ENCODE measurements at places on chromosomes 16 and 17.

DNA sequence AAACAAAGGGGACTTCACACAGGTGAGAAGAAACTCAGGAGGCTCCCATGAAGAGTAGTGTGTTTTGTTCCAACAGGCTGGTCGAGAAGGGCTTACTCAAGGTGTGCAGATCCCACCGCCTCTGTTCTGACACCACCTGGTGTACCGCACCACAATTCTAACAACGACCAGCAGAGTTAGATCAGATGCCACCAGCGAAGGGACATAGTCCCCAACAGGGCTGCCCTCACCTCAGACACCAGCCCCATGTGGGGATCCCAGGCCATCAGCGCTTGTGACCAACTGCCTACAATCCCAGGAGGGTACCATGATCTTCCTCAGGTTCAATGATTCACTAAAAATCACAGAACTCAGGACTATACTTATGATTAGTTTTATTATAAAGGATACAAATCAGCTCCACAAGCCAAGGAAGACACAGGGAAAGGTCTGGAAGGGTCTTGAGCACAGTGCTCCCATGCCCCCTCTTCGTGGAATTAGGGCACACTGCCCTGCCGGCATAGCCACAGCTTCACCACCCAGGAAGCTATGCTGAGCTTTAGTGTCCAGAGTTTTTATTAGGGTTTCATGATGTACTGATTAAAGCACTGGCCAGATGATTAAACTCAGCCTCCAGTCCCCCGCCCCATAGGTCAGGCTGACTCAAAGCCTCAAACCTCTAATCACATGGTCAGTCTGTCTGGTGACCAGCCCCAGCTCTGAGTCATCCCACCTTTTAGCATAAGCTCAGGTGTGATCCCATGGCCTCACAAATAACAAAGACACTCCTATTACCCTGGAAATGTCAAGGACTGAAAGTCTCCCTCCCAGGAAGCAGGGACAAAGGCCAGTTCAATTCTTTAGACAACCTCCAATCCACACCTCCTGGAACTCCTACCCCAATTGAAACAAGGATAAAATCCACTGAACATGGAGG lies 26.0 kb downstream of the TRIM25 start:
- ATAC-seq, result no peak

DNA sequence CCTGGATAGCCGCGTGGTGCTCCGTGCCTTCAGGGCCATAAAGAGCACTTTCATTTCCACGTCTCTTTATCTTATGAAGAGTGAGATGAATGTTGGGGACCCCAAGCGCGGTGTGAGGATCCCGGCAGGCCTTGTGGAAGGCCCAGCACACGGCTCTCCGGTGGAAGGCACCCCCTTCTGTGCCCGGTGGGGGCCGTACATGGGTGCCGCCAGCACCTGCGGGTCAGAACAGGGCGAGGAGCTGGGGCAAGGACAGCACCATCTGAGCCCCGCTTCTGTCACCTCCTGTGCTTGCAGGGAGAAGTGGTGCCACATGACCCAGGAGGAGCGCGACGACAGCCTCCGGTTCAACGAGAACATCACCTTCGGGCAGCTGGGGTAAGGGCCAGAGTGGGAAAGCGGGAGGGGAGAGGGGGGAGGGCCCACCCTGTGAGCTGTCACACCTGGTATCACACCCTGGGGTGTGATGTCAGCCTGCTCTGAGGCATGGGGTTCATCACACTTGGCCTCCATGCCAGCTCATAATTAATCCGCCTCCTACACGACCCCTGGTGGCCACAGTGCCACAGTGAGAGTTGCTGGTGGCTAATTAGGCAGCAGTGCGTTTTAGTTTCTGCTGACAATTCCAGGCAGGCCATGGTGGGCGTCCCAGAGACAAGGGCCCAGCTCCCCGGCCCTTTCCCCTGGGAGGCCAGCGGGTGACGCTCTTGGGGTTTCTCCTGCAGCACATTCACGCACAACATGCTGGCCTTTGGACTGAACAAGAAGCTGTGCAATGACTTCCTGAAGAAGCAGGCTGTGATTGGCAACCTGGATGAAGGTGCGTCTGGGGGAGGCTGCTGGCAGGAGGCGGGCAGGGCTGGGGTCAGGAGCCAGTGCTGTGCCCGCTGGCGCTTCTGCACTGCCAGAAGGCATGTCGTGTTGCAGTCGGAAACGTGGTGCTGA lies 25.7 kb downstream of the CIBAR2 start:
- ATAC-seq, result peak; percentile 77

GRCh38 chr17:67353929-67354574 lies 12.3 kb downstream of the PSMD12 start:
- no peak for ATAC-seq

DNA sequence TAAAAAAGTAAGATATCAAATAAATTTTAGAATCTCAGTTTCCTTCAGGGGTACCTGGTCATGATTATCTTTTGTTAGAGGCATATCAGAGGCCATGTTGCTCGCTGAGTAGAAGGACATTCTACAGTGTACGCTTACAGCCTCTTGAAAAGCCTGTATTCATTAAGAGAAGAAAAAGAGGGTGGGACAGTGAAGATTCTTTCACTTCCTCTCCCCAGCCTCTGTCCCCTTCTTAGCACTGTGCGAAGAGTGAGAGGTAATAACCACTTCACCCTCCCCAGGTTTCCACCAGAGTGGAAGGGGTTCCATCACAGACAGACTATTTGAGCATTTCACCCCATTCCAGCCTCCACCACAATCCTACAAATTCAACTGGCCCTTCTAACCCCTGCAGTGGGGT lies 4.8 kb upstream of the LPO start:
- no peak for ATAC-seq

DNA sequence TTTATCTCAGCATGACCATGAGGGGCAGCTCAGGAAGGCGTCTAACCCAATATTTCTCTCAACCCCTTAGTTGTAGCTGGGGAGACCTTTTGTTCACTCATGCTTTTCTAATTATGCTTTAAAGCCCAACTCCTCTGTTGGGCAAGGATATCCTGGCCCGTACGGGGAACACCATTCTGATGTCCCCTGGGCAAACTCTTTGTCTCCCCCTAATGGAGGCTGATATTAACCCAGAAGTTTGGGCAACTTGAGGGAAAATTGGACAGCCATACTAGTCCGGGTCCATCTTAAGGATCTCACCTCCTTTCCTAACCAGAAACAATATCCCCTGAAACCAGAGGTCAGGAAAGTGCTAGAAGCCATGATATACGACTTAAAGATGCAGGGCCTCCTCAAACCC lies 143.7 kb upstream of the COX10 start:
- no peak for ATAC-seq

GRCh38 chr17:14091367-14091766 lies 22.1 kb downstream of the COX10 start:
- ATAC-seq, result no peak

GRCh38 chr17:28663723-28664122 lies 1.7 kb downstream of the SUPT6H start:
- ATAC-seq, result no peak

DNA sequence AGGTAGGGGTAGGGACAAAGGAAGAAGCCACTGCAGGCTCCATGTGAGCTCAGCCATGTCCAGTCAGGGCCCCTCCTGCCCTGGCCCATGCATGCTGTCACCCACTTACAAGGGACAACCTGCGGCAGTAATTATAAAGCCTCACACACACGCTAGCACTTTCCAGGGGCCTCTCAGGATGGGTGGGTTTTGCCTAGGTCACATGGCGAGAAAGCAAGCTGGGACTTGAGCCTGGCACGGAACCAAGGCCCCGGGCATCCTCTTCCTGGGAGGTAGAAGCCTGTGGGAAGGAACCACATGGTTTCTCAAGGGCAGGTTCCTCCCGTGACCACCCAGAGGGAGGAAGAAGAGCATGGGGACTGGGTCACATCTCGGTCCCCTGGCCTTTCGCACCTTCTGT lies 7.0 kb downstream of the ZNF319 start:
- ATAC-seq, result no peak

DNA sequence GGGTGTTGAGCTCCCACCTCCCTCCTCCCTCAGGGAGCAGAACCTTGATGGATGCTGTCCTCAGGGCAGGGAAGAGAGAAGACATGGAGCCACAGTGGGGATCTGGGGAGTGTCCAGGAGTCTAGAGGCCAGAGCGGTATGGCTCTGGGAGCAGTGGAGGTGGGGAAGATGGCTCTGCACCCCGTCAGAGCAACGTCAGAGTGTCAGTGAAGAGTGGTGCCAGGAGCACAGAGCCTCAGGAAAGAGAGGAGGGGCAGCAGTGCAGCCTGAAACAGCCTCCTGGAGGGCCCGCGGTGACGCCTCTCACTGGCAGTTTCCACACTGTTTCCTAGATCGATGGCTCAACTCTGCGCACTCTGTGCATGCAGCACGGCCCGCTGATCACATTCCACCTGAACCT lies 23.2 kb upstream of the SLC5A11 start:
- ATAC-seq, result no peak

DNA sequence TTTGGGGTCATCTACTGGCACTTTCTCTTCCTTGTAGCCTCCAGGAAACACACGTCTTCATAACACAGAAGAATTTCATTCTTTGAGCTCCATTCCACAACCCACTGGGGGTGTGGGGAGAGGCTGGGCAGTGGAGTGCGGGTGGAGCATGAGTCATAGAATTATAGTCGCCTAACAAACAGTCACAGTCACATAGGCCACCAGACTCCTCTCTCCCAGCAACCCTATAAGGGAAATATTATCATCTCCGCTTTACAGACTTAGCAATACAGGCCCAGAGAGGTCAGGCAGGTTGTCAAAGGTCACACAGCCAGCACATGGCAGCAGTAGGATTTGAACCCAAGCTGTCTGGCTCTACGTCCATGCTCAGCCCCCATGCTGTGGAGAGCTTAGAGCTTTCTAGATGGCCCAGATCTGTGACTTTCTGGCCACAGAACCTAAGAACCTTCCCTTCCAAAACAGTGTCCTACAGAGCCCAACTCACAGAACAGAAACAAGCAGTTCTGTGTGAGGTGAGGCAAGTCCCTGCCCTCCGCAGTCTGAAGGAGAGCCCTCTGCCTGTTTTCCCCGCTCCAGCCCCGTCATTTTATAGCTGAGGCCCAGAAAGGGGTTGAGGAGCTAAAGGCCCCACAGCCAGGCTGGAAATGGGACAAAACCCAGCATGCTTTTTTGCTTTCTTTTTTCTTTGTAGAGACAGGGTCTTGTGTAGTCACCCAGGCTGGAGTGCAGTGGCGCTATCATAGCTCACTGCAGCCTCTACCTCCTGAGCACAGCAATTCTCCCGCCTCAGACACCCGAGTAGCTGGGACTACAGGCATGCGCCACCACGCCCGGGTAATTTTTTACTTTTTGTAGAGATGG lies 10.7 kb upstream of the LITAF start:
- peak; percentile 68 for ATAC-seq

GRCh38 chr17:50534979-50535326 lies 2.4 kb downstream of the EPN3 start:
- ATAC-seq, result no peak

- no peak for ATAC-seq
Measured at GRCh38 chr17:30398328-30399041, 19.8 kb downstream of the CPD start.

GRCh38 chr16:28899882-28900590 lies 21.7 kb downstream of the ATP2A1 start:
- no peak for ATAC-seq

DNA sequence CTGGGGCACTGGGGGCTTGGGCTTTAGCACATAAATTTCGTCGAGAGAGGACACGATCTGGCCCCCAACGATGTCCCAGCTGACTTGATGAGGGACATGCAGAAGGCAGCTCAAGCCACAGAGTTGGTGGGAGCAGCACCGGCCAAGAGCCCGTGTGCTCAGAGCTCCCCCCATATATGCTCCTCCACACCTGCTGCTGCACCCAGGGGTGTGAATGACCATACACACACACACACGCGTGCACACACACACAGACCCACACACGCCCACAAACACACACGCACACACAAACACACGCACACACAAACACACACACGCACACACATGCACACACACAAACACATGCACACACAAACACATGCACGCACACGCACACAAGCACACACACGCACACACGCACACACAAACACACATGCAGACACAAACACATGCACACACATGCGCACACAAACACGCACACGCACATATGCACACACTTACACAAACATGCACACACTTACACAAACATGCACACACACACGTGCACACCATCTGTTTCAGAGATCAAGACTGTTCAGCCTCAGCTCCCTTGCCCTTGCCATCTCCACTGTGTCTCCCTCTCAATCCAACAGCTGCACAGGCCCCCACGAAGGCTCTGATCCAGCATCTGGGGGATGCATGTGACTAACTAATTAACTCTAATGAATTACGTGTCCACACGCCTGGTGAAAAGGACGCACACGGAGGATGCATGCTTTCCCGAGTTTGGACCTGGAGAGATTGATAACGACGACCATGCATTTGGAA lies 85.6 kb upstream of the TNRC6C start:
- ATAC-seq, result no peak

DNA sequence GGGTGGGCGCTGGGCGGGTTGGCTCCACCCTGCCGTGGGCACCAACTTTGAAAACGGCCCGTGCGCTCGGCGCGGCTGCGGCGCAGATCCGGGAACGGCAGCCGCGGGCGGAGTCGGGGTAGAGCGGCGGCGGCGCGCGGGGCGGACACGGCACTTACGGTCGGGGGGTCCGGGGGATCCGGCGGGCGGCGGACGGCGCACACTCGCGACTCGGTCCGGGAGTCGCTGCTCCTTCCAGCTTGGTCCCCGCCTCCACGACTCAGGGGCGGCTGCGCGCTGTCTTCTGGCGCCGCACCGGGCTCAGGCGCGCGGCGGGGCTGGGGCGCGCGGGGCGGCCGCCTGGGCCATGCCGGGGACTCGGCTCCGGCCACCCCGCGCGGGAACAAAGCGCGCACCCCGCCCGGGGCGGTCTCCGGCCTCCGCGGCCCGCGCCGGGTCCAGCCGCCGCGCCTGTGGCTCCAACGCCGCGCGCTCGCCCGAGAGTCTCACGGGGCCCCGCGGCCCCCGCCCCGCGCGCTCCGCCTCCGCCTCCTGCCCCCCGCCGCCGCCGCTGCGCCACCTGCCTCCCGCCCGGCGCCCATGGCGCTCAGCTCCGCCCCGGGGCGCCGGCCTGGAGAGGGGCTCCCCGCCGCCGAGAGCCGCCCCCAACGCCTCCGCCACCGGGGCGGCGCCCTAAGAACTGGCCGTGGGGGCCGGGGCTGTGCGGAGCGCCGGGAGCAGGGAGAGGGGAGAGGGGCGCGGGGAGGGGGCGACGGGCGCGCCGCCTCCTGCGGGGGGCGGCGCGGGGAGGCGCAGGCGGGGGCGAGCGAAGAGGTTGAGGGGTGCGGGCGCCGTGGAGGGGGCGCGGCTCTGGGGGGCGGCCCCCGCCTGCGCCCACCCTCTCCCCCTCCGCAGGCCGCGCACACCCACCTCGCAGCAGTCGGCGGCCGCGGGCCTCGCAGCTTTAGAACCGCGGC lies 35.9 kb downstream of the CBFA2T3 start:
- ATAC-seq, result no peak

DNA sequence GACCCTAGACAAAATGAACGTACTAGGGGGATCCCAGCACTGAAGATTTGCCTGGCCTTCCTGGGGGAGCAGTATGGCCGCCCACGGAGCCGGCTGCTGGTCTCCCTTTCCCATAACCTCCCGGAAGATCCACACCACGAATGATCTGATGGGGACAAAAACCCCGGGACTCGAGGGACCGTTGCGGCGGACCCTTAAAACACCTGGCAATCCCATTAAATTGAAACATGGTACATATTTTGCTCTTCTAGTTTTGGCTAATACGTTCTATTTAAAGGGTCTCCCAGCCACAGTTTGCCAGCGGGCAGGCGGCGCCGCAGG lies 45.2 kb upstream of the LCMT1 start:
- ATAC-seq, result no peak

- ATAC-seq, result no peak
Measured at GRCh38 chr17:33316746-33317145, 23.7 kb upstream of the ASIC2 start.
